ENCODE measurements at places on chromosomes 2 and 18. TPM values are rescaled to one million over a fixed set of nuclear protein-coding genes. Genes with fewer than 3 reads are reported as not detected.

GRCh38 chr2:241087420-241088268 lies 14.4 kb downstream of the MTERF4 start:
- H3K36me3 ChIP-seq, result peaks cover 2% of the 10 kb centered on the region
- no peak overlapping the region for H3K4me3 ChIP-seq
- H3K27ac ChIP-seq, result no peak overlapping the region
- no peaks in the 10 kb centered on the region for H3K27me3 ChIP-seq
- no peak for DNase-seq

- H3K27me3 ChIP-seq, result no peaks in the 10 kb centered on the region
- H3K36me3 ChIP-seq, result no peaks in the 10 kb centered on the region
- H3K4me3 ChIP-seq, result no peak overlapping the region
- no peak for DNase-seq
- peaks cover 6% of the 10 kb centered on the region for H3K4me1 ChIP-seq
These were observed 69.8 kb upstream of the IL1R1 start for GRCh38 chr2:102072741-102073140.

DNA sequence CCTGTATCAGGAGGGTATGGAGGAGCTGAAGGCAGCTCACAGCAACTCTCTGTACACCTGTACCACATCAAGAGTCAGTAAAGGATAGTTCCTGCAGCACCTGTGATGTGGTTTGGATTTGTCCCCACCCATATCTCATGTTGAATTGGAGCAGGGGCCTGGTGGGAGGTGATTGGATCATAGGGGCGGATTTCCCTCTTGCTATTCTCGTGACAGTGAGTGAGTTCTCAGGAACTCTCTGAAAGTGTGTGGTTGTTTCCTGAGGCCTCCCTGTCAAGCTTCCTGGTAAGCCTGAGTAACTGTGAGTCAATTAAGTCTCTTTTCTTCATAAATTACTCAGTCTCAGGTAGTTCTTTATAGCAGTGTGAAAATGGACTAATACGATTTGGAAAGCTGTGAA lies 28.9 kb downstream of the OSBPL1A start:
- H3K4me3 ChIP-seq, result no peak overlapping the region
- no peaks in the 10 kb centered on the region for H3K4me1 ChIP-seq
- no peak for DNase-seq
- no peaks in the 10 kb centered on the region for H3K36me3 ChIP-seq
- no peak overlapping the region for H3K27ac ChIP-seq
- H3K27me3 ChIP-seq, result no peaks in the 10 kb centered on the region

DNA sequence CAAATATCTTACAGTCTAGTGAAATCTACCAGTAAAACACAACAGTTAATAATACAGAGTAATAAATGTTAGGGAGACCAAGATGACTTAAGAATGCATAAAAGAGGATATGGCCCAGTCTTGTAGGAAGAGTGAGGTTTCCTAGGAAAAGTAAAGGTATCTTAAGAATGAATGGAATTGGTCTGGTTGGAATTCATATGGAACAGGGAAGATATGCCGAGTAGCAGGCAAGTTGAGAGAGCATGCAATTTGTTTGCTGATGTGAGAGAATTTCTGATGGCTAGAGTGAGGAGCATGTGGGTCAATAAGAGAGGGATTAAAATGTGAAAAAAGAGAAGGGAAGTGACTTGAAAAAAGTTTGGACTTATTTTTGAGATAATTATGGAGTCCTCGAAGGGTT lies 512.9 kb upstream of the ZEB2 start:
- no peaks in the 10 kb centered on the region for H3K27me3 ChIP-seq
- no peaks in the 10 kb centered on the region for H3K4me1 ChIP-seq
- DNase-seq, result no peak
- no peak overlapping the region for H3K4me3 ChIP-seq
- H3K27ac ChIP-seq, result no peak overlapping the region

- peaks cover 23% of the 10 kb centered on the region for H3K36me3 ChIP-seq
- no peaks in the 10 kb centered on the region for H3K4me1 ChIP-seq
- H3K27ac ChIP-seq, result no peak overlapping the region
- DNase-seq, result no peak
- no peaks in the 10 kb centered on the region for H3K27me3 ChIP-seq
These were observed 111.1 kb downstream of the TTC27 start for GRCh38 chr2:32738939-32739338.

GRCh38 chr2:23636426-23636825 lies 251.4 kb downstream of the KLHL29 start:
- no peaks in the 10 kb centered on the region for H3K27me3 ChIP-seq
- no peak overlapping the region for H3K4me3 ChIP-seq
- no peaks in the 10 kb centered on the region for H3K36me3 ChIP-seq
- no peak overlapping the region for H3K27ac ChIP-seq
- no peaks in the 10 kb centered on the region for H3K4me1 ChIP-seq
- DNase-seq, result no peak

DNA sequence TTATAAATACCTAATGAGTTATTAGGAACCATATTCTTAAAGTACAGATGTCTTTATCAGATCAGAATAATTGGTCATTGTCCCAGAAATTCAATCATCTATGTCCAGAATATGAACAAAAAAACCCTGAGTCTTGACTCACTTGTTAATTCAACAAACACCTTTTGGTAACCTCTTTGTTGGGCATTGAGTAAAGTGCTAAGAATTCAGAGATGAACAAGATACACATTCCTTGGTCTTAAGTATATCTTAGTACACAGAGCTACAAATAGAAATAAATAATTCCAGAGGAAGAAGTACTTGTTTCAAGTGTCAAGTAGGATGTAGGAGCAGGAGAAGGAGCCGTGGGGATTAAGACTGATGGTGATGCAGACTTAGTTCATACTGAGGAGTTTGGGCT lies 798.1 kb downstream of the CPS1 start:
- DNase-seq, result no peak
- no peak overlapping the region for H3K4me3 ChIP-seq
- no peaks in the 10 kb centered on the region for H3K27me3 ChIP-seq
- no peaks in the 10 kb centered on the region for H3K4me1 ChIP-seq
- no peak overlapping the region for H3K27ac ChIP-seq

DNA sequence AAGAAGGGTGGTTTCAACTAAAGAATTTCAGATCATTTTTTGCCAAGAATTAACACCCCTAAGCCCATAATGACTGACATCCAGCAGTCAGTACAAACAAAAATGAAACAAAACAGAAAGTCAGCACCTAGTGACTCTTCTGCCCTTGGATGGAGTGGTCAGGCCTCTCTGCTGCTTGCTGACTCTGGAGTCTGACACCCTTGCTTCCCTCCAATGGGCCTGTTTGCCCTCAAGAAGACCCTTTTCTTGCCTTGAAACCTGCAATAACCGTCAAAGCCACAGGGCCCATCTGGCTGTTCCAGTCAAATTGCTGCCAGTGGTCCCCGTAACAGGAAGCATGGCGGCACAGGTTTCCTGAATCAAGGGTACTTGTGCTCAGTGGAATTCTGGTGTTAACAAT lies 27.2 kb upstream of the CYTIP start:
- peak; percentile 31 for DNase-seq
- peak overlapping the region; percentile 96 for H3K27ac ChIP-seq
- no peak overlapping the region for H3K4me3 ChIP-seq
- H3K4me1 ChIP-seq, result peaks cover 61% of the 10 kb centered on the region
- H3K27me3 ChIP-seq, result no peaks in the 10 kb centered on the region
- H3K36me3 ChIP-seq, result no peaks in the 10 kb centered on the region

GRCh38 chr2:219644801-219645480 lies 17.5 kb downstream of the SLC4A3 start:
- H3K27me3 ChIP-seq, result peaks cover 47% of the 10 kb centered on the region
- H3K4me1 ChIP-seq, result peaks cover 8% of the 10 kb centered on the region
- H3K4me3 ChIP-seq, result no peak overlapping the region
- H3K27ac ChIP-seq, result no peak overlapping the region
- no peak for DNase-seq
- H3K36me3 ChIP-seq, result no peaks in the 10 kb centered on the region

DNA sequence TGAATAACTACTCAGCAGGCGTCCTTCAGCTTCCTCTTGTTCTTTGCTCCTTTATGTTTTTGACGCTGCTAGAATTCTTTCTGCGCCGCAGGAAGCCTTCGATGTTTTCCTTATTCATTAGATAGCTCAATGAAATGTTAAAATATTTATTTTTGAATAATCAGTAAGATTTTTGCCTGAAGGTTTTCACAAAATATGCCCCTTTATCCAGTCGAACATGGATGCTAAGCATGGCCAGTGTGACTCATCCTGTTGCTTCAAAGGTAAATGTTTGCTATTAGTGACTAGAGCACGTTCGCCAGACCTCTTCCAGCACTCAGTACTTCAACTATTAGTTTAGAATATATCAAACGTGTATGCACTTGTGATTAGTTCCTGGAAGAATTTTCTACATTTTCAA lies 7.6 kb upstream of the MEIS1 start:
- H3K27me3 ChIP-seq, result no peaks in the 10 kb centered on the region
- no peaks in the 10 kb centered on the region for H3K4me1 ChIP-seq
- H3K4me3 ChIP-seq, result no peak overlapping the region
- no peaks in the 10 kb centered on the region for H3K36me3 ChIP-seq
- DNase-seq, result no peak

DNA sequence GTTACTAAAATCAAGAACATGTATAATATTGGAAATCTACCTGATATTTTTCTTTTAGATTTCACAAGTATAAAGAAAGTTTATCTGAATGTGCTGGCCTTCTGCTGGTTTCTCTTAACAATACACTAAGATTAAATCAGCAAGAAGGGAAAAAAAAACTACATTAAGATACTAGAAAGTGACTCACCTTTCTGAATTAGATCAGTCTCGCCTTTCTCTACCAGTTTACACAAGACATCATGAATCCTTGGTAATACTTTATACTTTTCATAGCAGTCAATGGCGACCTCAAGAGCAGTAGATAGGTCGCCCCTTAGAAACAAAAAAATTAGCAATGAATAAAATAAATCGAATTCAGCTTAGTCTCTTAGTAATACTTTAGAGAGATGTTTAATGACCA lies 61.2 kb downstream of the LRPPRC start:
- no peak overlapping the region for H3K4me3 ChIP-seq
- peaks cover 44% of the 10 kb centered on the region for H3K36me3 ChIP-seq
- no peak overlapping the region for H3K27ac ChIP-seq
- no peaks in the 10 kb centered on the region for H3K27me3 ChIP-seq
- no peaks in the 10 kb centered on the region for H3K4me1 ChIP-seq

DNA sequence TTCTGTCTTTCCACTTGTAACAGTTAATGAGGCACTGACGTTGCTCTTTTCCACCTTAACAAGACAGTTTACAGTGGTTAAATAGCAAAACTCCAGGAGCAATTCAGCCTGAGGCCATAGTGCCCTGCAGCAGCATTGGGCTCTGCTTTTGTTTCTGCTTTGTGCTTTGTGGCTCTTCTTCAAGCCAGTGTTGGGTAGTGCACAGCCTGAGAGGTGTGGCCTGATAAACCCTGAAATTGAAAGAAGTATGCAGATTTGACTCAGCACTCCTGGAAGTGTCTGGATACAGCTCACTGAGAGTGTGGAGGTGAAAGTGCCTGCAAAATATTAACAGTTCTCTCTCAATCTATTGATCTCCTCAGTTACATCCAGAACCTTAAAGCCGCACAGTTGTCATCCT lies 63.0 kb downstream of the STK25 start:
- H3K27ac ChIP-seq, result no peak overlapping the region
- H3K36me3 ChIP-seq, result peaks cover 59% of the 10 kb centered on the region
- peaks cover 13% of the 10 kb centered on the region for H3K4me1 ChIP-seq

- DNase-seq, result no peak
- H3K27ac ChIP-seq, result no peak overlapping the region
- H3K27me3 ChIP-seq, result no peaks in the 10 kb centered on the region
- no peak overlapping the region for H3K4me3 ChIP-seq
These were observed 136.7 kb downstream of the ACKR3 start for GRCh38 chr2:236706288-236706687.

- H3K4me3 ChIP-seq, result no peak overlapping the region
- no peaks in the 10 kb centered on the region for H3K36me3 ChIP-seq
- no peak for DNase-seq
- no peaks in the 10 kb centered on the region for H3K4me1 ChIP-seq
- no peak overlapping the region for H3K27ac ChIP-seq
These were observed 181.1 kb upstream of the ACAA2 start for GRCh38 chr18:49994410-49994809.

GRCh38 chr2:169637620-169638019 lies 53.5 kb downstream of the PPIG start:
- no peak overlapping the region for H3K4me3 ChIP-seq
- no peak overlapping the region for H3K27ac ChIP-seq
- H3K36me3 ChIP-seq, result peaks cover 44% of the 10 kb centered on the region
- H3K27me3 ChIP-seq, result no peaks in the 10 kb centered on the region
- no peak for DNase-seq
- no peaks in the 10 kb centered on the region for H3K4me1 ChIP-seq

DNA sequence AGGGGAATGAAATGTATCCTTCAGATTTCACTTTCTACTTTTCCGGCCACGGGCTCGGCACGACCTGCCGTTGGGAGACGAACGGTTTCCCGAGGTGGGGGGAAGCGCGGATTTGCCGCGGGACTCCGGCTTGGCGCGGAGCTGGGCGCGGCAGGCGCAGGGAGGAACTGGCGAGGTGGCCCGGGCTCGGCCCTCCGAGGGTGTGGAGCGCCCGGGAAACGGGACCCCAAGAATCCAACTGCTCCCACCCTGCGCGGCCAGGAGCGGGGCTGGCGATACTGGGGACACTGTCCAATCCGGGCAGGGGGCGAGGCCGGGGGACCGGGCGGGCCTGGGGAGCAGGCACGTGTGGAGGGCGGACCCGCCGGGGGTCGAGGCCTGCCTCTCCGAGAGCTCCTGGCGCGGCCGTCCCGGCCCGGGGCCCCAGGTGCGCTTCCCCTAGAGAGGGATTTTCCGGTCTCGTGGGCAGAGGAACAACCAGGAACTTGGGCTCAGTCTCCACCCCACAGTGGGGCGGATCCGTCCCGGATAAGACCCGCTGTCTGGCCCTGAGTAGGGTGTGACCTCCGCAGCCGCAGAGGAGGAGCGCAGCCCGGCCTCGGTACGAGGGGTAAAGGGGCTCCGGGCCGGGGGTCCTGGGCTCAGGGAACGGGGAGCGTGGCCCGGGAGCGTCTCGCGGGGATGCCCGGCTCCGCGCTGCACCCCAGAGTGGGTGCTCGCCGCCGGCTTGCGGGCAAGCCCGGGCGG lies at the start of gene ANXA4:
ANXA4 (plus strand) TSS at position 560 of the 747 bp plus-strand sequence. CDS start 39,432 bp downstream, outside the sequence.
- H3K36me3 ChIP-seq, result no peaks in the 10 kb centered on the region
- peak; percentile 68 for DNase-seq
- H3K27ac ChIP-seq, result peak within 1 kb of the TSS; percentile 79
- no peaks in the 10 kb centered on the region for H3K27me3 ChIP-seq
- peak within 1 kb of the TSS; percentile 75 for H3K4me3 ChIP-seq
- H3K4me1 ChIP-seq, result peaks cover 26% of the 10 kb centered on the region

GRCh38 chr2:48929571-48930301 lies 174.2 kb upstream of the LHCGR start:
- no peaks in the 10 kb centered on the region for H3K4me1 ChIP-seq
- H3K36me3 ChIP-seq, result no peaks in the 10 kb centered on the region
- H3K4me3 ChIP-seq, result no peak overlapping the region
- DNase-seq, result no peak
- H3K27me3 ChIP-seq, result no peaks in the 10 kb centered on the region

DNA sequence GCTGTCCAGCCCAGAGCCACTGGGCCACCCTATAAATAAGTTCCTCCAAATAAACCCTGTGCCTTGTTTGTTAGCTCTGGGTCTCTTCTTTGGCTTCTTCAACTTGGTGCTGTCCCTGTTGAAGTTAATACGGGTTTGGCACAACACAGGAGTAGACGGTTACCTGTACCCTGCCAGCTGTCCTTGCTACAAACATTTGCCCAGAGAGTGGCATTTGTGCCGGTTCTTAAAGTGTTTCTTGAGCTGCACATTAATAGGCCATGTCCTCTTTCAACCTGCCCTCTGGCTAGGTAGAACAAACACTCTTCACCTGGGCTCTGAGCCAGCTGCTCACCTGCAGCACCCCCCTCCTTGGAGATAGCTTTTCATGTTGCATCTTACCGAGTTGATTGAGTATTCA lies 139.2 kb downstream of the NEDD4L start:
- no peaks in the 10 kb centered on the region for H3K4me1 ChIP-seq
- no peaks in the 10 kb centered on the region for H3K27me3 ChIP-seq
- H3K4me3 ChIP-seq, result no peak overlapping the region
- DNase-seq, result no peak
- H3K36me3 ChIP-seq, result no peaks in the 10 kb centered on the region
- no peak overlapping the region for H3K27ac ChIP-seq

Gene IL1A
- not detected for total RNA-seq

Gene C1QL2
- total RNA-seq, result not detected

Gene SAG
- 0.17 TPM for total RNA-seq

Gene TRIM54
- not detected for total RNA-seq
